ENCODE measurements at places on chromosomes 2 and 18.

- no peak for DNase-seq
Observed at GRCh38 chr18:59699750-59700534, 2.7 kb upstream of the CCBE1 start.

DNA sequence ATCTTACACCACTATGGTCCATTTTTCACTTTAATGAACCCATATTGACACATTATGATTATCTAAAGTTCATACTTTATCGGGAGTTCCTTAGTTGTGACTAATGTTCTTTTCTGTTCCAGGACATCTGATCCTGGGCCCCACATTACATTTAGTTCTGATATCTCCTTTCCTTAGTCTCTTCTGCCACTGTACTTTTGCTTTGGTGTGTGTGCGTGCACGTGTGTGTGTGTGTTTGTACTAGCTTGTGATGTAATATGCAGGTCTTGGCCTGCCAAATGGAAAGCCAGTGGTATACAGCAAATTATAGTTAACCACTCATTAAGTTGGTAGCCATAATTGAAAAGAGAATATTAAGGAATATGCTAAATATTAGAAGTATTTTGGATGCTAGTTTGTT is 88.0 kb downstream of the CDC42EP3 start:
- DNase-seq: no peak

GRCh38 chr2:191488135-191488534 is 189.8 kb upstream of the NABP1 start:
- DNase-seq: no peak

DNA sequence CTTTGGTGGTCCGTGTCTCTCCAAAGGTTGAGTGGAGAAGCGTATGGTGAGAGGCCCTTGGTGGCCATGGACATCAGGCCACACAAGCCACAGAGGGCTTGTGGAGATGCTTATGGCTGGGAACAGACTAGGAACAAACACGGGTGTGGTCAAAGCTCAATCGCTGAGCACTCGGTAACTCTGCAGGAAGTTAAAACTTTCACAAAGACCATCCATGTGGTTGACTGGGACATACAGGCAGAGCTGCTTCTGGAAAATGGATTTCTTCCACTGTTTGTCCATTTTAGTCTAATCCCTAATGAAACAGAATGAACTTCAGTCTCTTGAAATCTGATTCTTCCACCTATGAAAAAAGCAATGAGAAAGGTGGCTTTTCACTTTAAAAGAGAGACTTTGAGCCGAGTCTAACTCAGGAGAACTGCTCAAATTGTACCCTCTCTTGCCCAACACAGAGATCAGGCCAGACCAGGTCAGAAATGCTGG is 17.7 kb downstream of the GDF7 start:
- DNase-seq: no peak

DNA sequence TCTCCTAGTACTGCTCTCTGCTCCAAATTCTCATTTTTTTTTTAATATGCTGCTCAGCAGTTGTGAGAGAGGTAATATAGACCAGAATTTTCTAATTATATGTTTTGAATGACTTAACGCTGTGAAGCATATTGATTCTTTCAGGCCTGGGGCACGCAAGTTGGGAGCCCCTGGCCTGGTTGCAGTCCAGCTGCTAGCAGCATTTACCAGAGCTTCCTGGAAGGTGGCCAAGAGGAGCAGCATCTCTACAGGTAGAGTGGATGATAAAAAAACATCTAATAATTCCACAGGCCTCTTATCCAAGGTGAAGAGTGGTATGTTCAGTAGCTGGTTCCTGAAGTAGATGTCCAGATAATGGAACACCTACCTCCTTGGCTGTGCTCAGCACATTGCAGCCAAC is 7.3 kb upstream of the UGP2 start:
- DNase-seq: no peak
